IMR-90 (cell line): ENCODE measurements at places on chromosomes 12 and 14. TPM values are rescaled to one million over a fixed set of nuclear protein-coding genes. Genes with fewer than 3 reads are reported as not detected.

DNA sequence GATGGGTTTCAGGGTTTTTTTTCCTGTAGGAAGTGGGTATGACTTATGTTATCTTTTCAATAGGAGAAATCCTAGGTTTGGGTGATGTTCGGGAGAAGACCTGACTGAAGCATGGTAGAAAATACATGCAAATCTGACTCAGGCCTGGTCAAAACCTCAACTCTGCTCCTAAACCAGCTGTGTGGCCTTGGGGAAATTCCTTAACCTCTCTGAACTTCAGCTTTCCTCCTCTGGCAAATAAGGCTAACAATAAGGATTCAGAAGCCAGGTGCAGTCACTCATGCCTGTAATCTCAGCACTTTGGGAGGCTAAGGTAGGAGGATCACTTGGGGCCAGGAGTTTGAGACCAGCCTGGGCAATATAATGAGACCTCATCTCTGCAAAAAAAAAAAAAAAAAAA lies 148.5 kb downstream of the PHETA1 start:
- DNase-seq, result no peak
- no peaks in the 10 kb centered on the region for H3K4me1 ChIP-seq
- no peaks in the 10 kb centered on the region for H3K27me3 ChIP-seq

DNA sequence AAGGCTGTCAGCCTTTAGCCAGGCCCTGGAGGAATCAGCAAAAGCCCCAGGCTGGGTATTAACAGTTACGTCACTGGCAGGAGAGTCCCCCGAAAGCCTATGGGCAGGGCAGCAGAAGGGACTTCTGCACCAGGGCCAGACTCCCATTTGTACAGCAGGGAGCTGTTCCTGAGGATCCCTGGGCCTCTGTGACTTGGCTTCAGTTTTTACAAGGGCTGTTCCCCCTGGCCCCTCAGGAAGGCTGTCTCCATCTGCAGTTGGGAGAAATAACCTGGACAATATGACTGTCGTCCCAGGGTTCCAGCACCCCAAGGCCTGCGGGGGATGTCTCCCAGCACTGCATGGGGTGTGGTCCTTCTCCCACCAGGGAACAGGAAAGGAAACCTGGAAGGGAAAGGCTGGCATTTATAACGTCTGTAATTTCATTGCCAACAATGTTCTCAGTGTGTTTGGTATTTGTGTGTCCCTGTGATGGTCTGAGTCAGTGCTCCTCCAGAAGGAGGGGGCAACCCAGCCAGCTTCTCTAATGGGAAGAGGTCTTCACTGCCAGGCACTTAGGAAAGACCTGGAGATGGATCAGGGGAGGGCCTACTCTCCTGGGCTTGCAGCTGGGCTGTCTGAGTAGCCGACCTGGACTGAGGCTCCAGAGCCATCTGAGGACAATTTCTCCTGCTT lies 42.4 kb downstream of the ERH start:
- DNase-seq, result peak; percentile 78
- H3K27ac ChIP-seq, result no peak overlapping the region
- H3K4me3 ChIP-seq, result no peak overlapping the region
- peaks cover 7% of the 10 kb centered on the region for H3K4me1 ChIP-seq

- no peak overlapping the region for H3K27ac ChIP-seq
- peaks cover 13% of the 10 kb centered on the region; the same call in 1 of the 2 replicates for H3K4me1 ChIP-seq
- no peak for DNase-seq
- H3K27me3 ChIP-seq, result no peaks in the 10 kb centered on the region
- no peak overlapping the region for H3K4me3 ChIP-seq
Observed at GRCh38 chr14:100303179-100303578, 3.1 kb downstream of the SLC25A29 start.

DNA sequence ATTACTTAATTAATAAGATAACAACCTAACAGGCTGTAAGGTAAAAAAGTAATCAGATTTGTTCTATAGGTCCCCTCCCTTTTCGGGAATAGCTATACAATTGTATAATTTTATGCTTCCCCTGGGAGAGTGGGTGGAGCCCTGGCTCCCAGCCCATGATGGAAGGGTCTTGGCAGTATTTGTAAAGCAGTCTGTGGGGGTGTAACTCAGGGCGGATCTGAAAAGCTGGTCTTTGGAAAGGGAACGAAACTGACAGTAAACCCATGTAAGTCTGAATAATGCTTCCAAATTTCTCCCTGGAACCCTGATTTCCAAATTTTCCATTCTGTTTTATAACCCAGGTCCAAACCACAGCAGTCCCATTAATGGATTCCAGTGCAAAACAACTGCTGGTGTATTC lies 110.4 kb downstream of the DAD1 start:
- H3K27me3 ChIP-seq, result peaks cover 68% of the 10 kb centered on the region
- no peak overlapping the region for H3K4me3 ChIP-seq
- H3K27ac ChIP-seq, result no peak overlapping the region
- no peak for DNase-seq
- H3K36me3 ChIP-seq, result no peaks in the 10 kb centered on the region

The PTPRB gene
- total RNA-seq, result 5.3 and 6.5 TPM in 2 replicates

- H3K4me1 ChIP-seq, result no peaks in the 10 kb centered on the region
- no peak overlapping the region for H3K4me3 ChIP-seq
- H3K27ac ChIP-seq, result no peak overlapping the region
- H3K36me3 ChIP-seq, result no peaks in the 10 kb centered on the region
Observed at GRCh38 chr12:94874518-94875302, 128.8 kb downstream of the NDUFA12 start.

The ARMH4 gene
- 4.4 and 5.6 TPM in 2 replicates for total RNA-seq

GRCh38 chr14:57212919-57213318 lies 55.8 kb downstream of the EXOC5 start:
- H3K4me3 ChIP-seq, result no peak overlapping the region
- H3K4me1 ChIP-seq, result peaks cover 3% of the 10 kb centered on the region; the same call in 1 of the 2 replicates
- no peaks in the 10 kb centered on the region for H3K27me3 ChIP-seq
- DNase-seq, result peak; percentile 7

GRCh38 chr12:117282490-117282889 lies 78.9 kb downstream of the NOS1 start:
- no peak overlapping the region for H3K27ac ChIP-seq
- H3K36me3 ChIP-seq, result no peaks in the 10 kb centered on the region
- no peak overlapping the region for H3K4me3 ChIP-seq
- H3K4me1 ChIP-seq, result no peaks in the 10 kb centered on the region
- H3K27me3 ChIP-seq, result no peaks in the 10 kb centered on the region

GRCh38 chr14:48967419-48967818 lies 618.8 kb downstream of the RPS29 start:
- H3K4me1 ChIP-seq, result no peaks in the 10 kb centered on the region
- no peaks in the 10 kb centered on the region for H3K36me3 ChIP-seq
- H3K27ac ChIP-seq, result no peak overlapping the region
- peak; percentile 8 for DNase-seq

GRCh38 chr12:106487664-106488063 lies 95.1 kb upstream of the RFX4 start:
- H3K4me3 ChIP-seq, result no peak overlapping the region
- no peaks in the 10 kb centered on the region for H3K4me1 ChIP-seq
- no peak overlapping the region for H3K27ac ChIP-seq
- no peaks in the 10 kb centered on the region for H3K36me3 ChIP-seq

DNA sequence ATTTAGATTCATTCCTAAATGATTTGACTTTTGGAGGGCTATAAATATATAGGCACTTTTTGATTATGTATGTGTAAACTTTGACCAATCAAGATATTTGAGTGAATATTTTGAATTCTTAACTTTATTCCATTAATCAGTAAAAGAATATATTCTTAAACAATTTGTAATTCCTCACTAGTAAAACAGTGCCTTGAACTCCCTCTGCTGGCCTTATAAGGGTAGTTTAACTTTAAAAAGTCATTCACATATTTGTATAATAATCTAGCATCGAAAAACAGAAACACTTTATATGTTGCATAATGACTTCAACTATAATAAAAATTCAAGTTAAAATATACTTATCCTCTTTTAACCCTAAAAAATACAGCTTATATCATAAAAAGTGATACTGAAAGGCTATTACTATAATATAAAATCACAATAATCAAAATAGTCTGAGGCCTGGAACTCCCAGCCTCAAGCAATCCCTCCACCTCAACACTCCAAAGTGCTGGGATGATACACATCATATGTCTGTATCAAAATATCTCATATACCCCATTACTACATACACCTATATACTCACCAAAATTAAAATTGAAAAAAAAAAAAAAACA lies 31.2 kb downstream of the CCDC59 start:
- no peaks in the 10 kb centered on the region for H3K36me3 ChIP-seq
- H3K27me3 ChIP-seq, result no peaks in the 10 kb centered on the region
- H3K4me3 ChIP-seq, result no peak overlapping the region

DNA sequence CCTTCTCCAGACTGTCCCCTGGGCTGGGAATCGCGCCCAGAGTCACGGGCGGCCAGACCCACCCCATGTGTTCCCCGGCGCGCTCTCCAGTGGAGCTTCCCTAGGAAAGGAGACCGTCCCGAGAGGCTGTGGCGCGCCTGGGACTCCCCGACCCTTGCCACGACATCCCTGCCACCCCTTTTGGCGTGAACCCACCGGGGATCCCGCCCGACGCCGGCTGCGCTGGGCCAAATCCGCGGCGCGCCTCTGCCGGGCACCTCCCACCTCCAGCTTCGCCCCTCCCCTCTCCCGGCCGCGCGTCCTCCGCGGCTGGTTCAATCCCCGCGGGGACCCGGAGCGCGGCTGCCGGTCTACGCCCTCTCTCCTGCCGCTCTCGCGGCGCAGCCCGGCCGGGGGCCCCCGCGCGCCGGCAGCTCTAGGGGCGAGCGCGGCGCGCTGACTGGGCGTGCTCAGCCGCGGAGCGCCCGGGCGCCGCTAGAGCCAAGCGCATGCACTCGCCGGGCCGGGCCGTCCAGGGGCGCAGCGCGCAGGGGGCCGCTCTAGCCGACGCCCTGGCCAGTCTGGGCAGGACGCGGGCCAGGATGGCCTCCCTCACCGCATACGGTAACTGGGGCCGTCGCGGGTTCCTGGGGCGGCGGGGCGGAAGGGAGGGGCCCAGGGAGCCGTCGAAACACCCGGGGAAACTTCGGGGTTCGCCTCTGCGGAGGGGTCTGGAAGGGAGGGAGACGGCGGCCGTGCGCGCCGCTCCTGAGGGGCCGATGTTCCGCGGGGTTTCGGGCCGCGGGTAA lies 77.4 kb upstream of the ANO4 start:
- no peak overlapping the region for H3K27ac ChIP-seq
- peak overlapping the region; percentile 33 for H3K4me3 ChIP-seq
- no peaks in the 10 kb centered on the region for H3K4me1 ChIP-seq
- no peak for DNase-seq
- peaks cover 28% of the 10 kb centered on the region for H3K27me3 ChIP-seq

GRCh38 chr12:92863251-92863650 lies 65.8 kb downstream of the EEA1 start:
- no peaks in the 10 kb centered on the region for H3K27me3 ChIP-seq
- peaks cover 7% of the 10 kb centered on the region for H3K36me3 ChIP-seq
- H3K27ac ChIP-seq, result no peak overlapping the region
- no peak overlapping the region for H3K4me3 ChIP-seq
- no peak for DNase-seq
- H3K4me1 ChIP-seq, result peaks cover 6% of the 10 kb centered on the region

DNA sequence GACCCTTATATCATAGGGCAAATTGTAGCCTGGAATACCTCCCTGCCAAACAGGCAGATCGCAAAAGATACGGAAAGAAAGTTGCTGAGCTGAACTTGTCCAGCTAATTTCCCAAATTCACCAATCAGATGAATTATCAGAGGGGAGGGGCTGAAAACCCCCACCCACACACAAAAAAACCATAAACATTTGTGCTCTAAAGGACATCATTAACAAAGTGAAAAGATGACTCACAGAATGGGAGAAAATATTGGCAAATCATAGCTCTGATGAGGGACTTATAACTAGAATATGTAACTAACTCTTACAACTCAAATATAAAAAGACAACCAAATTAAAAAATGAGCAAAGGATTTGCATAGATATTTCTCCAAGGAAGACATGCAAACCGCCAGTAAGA lies 36.3 kb downstream of the PTHLH start:
- H3K27me3 ChIP-seq, result no peaks in the 10 kb centered on the region
- no peaks in the 10 kb centered on the region for H3K36me3 ChIP-seq
- peak; percentile 54 for DNase-seq
- H3K4me1 ChIP-seq, result no peaks in the 10 kb centered on the region
- H3K4me3 ChIP-seq, result no peak overlapping the region
- H3K27ac ChIP-seq, result no peak overlapping the region

- no peak for DNase-seq
- H3K27ac ChIP-seq, result no peak overlapping the region
- H3K4me3 ChIP-seq, result no peak overlapping the region
- no peaks in the 10 kb centered on the region for H3K36me3 ChIP-seq
- H3K27me3 ChIP-seq, result no peaks in the 10 kb centered on the region
- H3K4me1 ChIP-seq, result no peaks in the 10 kb centered on the region
Observed at GRCh38 chr12:50665170-50665569, 98.7 kb upstream of the ATF1 start.

The ERC1 gene
- total RNA-seq, result 25.6 and 27.8 TPM in 2 replicates

The GPRC5A gene
- total RNA-seq, result 49.6 and 49.7 TPM in 2 replicates

GRCh38 chr14:20846560-20846959 lies 43.9 kb upstream of the RNASE1 start:
- no peak overlapping the region for H3K4me3 ChIP-seq
- no peak overlapping the region for H3K27ac ChIP-seq

The CCDC177 gene
- total RNA-seq, result not detected in 2 replicates

The MAP1LC3B2 gene
- total RNA-seq, result 0.28 TPM in 1 of 2 replicates, not detected in the other

The LRRC43 gene
- 0.36 TPM in 1 of 2 replicates, not detected in the other for total RNA-seq

GRCh38 chr12:47207829-47208248 lies 128.1 kb upstream of the AMIGO2 start:
- no peak overlapping the region for H3K27ac ChIP-seq
- no peaks in the 10 kb centered on the region for H3K27me3 ChIP-seq
- no peak for DNase-seq
- peaks cover 2% of the 10 kb centered on the region; the same call in 1 of the 2 replicates for H3K4me1 ChIP-seq
- no peaks in the 10 kb centered on the region for H3K36me3 ChIP-seq

- H3K4me3 ChIP-seq, result no peak overlapping the region
- no peak for DNase-seq
- no peaks in the 10 kb centered on the region for H3K4me1 ChIP-seq
- H3K27me3 ChIP-seq, result peaks cover 5% of the 10 kb centered on the region
- no peak overlapping the region for H3K27ac ChIP-seq
- H3K36me3 ChIP-seq, result no peaks in the 10 kb centered on the region
Observed at GRCh38 chr14:54047645-54048308, 91.2 kb upstream of the BMP4 start.

DNA sequence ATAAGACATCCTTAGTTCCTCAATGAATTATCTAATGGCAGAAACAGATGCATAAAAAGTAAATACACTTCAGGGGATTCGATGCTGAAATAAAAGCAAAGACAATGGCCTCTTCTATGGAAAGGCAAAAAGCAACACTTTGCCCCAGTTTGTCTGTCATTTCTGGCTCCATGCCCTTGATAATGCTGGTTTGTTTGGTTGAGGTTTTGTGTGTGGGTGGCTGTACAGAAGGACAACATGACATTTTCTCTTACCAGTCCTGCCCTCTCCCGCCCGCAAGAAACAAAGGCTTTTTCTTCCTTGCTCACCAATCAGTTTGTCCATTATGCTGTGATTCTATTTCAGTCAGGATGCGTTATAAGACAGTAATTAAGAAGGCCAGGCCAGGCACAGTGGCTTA lies 18.1 kb upstream of the WDR89 start:
- H3K36me3 ChIP-seq, result no peaks in the 10 kb centered on the region
- H3K27me3 ChIP-seq, result no peaks in the 10 kb centered on the region
- no peak overlapping the region for H3K4me3 ChIP-seq
- peak; percentile 10 for DNase-seq

- H3K36me3 ChIP-seq, result peaks cover 50% of the 10 kb centered on the region
- H3K4me3 ChIP-seq, result no peak overlapping the region
- peaks cover 6% of the 10 kb centered on the region; the same call in 1 of the 2 replicates for H3K4me1 ChIP-seq
- H3K27ac ChIP-seq, result no peak overlapping the region
Observed at GRCh38 chr12:68824131-68824530, 16.2 kb downstream of the MDM2 start.

- H3K27me3 ChIP-seq, result no peaks in the 10 kb centered on the region
- DNase-seq, result no peak
- no peak overlapping the region for H3K27ac ChIP-seq
- H3K36me3 ChIP-seq, result no peaks in the 10 kb centered on the region
- no peaks in the 10 kb centered on the region for H3K4me1 ChIP-seq
- no peak overlapping the region for H3K4me3 ChIP-seq
Observed at GRCh38 chr14:28966416-28967233, 200.0 kb downstream of the FOXG1 start.
